ENCODE measurements at places on chromosomes 7 and 10.

- no peak for DNase-seq
Measured at GRCh38 chr10:88041243-88042159, 178.1 kb downstream of the PTEN start.

DNA sequence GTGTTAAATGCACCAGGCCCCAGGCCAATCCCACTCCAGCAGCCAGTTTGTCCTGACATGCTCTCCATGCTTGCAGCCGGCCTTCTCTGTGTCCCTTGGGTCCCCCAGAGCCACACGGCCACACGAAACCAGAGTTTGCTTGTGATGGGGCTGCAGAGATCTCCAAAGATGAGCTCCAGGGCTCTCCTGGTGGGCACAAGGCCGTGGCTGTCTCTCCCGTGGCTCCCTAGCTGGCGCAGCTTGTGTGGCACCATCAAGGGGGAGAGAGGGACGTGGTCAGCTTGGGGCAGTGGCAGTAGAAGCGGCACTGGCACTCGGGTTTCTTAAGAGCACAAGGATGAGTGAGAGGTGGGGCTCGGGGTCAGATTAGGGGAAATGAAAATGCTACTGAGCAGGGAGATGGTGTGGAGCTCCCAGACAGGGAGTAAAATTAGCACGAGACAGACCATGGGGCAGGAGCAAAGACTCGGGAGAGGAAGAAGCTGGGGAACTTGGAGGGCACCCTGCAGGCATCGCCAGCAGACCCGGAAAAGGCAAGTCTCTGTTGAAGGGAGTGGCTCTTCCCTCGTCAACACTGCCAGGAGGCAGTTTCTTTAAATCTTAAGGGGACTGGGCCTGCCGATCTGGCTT lies 572.5 kb upstream of the FOXK1 start:
- no peak for DNase-seq

DNA sequence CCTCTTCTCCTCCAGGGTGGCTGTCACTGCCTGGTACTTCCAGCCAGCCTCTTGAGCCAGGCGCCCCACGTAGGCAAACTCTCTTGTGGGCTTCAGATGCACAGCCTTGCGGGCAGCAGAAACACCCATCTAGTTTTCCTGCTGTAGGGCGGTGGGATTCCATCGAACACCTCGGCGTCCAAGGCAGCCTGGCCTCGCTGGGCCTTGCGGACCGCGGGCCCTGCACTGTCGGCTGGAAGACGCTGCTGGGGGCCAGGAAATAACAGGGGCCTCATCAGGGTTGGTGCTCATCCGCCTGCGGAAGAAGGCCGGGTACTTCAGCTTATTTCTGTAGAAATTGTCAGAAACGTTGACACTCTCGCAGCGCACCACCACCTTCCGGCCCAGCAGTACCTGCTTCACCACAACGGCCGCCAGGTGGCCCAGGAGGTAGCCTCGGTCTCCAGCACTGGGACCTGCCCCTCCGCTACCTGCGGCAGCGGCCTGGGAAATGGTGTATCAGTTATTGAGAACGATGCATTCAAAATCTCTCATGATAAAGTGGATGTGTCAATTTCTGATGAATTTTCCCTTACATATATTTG lies 61.1 kb downstream of the WDFY4 start:
- no peak for DNase-seq

DNA sequence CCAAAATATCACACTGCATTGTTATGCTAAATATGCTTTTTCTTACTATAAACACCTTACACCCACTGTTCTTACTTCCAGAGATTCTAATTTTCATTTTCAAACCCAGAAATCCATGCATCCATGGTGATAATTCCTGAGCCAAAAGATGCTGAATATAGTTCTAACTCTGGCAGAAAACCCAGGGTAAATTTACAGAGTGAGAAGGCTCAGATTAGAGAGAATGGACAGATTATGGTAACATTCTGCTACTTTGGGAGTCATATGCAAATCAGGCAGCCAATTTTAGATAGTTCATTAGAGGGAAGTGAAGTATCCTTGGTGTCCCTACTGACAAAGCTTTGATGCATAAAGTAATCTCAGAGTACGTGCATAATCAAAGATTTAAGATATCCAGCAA lies 15.4 kb upstream of the CTTNBP2 start:
- no peak for DNase-seq

GRCh38 chr10:78316451-78316931 lies 282.8 kb downstream of the RPS24 start:
- no peak for DNase-seq

GRCh38 chr7:32206987-32207386 lies 136.8 kb upstream of the PDE1C start:
- no peak for DNase-seq

- no peak for DNase-seq
Measured at GRCh38 chr7:116950889-116951351, 2.4 kb upstream of the ST7 start.

DNA sequence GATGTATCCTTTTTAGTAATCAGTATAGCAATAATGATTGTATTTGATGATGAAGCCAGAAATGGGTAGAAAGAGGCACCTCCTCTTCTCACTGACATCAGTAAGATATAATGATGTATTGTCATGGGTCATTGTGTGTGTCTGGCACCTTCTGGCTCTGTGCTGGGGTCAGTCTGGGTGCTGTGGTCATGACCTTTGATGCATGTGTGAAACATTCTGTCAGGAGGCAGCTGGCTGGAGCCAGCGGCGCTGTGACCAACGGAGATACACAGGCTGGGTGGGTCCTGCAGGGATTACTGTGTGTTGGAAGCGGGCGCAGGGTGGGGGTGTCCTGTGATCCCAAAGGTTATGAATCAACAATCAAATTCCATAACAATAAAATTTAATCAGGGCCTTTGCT lies 35.2 kb downstream of the EEPD1 start:
- DNase-seq = no peak

DNA sequence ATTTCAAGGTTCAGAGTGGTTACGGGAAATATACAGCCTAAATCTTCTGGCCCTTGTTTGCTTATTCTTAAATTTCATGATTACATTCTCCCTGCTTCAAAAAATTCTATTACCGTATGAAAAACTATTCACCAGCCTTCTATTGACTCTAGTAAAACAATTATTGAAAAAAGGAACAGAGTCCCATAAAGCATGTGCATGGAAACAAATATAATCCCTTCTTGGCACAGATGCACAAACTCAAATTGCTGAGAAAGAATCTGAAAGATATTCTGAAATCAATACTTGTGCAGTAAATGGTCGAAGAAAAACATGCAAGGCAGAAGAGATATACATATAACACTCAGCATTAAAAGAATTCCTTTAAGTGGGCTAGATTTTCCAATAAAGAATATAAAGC lies 83.6 kb downstream of the LRRN3 start:
- DNase-seq = no peak

GRCh38 chr10:32017044-32017443 lies 39.2 kb downstream of the KIF5B start:
- no peak for DNase-seq

- no peak for DNase-seq
Measured at GRCh38 chr10:120971671-120972070, 120.5 kb downstream of the WDR11 start.

DNA sequence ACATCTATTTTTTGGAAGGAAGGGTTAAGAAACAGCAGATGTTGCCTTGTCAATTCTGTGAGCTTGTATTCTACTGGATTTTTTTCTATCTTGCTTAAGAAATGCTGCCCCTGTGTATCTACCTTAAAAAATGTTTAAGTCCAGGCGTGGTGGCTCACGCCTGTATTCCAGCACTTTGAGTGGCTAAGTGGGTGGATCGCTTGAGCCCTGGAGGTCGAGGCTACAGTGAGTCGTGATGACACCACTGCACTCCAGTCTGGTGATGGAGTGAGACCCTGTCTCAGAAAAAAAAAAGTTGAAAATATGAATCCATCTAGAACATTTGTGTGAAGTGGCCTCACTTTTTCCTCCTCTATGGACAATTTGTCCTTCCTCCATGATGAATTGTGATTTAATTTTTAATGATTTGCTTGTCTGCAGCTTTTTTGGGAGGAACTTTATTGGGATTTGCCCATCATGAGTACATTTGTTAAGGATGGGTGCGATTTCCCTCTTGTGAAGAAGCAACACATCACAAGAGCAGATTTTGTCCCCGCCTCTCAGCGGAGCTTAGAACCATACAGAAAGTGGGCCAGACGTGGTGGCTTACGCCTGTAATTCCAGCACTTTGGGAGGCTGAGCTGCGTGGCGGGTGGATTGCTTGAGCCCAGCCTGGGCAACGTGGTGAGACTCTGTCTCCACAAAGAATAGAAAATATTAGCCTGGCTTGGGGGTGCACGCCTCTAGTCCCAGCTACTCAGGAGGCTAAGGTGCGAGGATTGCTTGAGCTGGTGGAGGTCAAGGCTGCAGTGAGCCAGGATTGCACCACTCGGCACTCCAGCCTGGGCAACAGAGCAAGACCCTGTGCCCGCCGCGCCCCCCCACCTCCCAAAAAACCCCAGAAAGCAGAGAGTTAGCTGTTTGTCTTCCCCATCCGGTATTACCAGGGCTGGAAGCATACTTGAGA lies 57.7 kb downstream of the DNAJB6 start:
- no peak for DNase-seq

GRCh38 chr7:25970356-25970755 lies 181.6 kb upstream of the NFE2L3 start:
- DNase-seq = no peak

- DNase-seq = no peak
Measured at GRCh38 chr7:17374654-17375053, 76.2 kb downstream of the AHR start.

DNA sequence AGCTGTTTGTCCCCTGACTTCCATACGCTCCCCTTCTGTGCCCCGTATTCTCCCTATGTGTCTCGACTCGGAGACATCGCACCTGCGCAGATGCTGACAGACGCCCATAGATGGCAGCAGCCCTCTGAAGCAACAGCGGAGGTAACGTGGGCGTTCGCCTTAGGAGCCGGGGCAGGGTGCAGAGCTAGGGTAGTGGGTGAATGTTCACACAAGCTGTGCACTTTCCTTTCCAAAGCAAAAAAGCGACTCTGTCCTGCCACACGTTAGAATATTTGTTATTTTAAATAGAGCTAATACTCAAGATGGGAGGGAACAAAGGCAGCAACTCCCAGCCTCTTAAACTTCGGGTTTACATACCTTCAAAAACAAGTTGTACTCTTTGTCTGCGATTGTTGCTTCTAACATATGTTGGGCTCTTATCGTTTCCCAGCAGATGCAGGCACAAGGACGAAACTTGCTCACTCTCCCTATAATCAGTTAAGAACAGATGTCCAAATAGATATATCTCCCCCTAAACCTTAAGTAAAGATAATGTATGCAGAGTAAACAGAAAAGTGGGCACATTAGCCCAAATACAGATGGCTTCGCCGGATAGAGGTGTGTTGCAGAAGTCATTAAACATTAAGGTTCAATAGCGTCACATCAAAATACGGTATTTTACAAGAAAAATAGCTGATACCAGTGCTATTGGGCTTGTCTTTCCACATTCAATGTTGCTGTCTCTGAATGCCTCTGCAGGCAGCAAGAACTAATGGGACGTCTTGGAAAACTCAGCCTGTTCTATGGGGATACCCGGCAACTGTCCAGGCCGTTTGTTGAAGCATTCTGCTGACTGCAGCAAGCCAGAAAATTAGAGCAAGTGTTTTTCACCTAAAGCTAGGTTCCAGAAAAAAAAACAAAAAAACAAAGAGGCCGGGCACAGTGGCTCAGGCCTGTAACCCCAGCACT lies 340.3 kb upstream of the PRKCQ start:
- no peak for DNase-seq

DNA sequence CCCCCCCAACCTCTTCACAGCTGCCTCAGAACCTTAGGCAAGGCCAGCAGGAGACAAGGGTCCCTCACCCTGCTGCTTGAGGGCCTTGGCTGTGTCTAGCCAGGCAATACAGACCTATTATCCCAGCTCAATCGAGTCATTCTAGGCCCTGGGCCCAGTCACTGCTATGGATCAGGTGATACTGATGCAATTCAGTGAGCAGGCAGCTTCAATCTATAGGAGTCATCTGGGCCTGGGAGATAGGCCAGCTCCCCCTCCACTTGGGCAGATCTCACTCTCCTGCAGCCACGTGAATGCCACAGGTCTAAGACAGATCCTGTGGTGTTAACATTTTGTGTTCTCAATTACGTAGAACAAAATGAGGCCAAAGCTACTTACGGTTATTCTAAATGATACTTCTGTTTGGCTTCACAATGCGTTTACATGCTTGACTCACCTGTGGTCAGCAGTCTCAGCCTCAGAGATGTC lies 68.0 kb upstream of the LRRC4 start:
- DNase-seq = no peak

DNA sequence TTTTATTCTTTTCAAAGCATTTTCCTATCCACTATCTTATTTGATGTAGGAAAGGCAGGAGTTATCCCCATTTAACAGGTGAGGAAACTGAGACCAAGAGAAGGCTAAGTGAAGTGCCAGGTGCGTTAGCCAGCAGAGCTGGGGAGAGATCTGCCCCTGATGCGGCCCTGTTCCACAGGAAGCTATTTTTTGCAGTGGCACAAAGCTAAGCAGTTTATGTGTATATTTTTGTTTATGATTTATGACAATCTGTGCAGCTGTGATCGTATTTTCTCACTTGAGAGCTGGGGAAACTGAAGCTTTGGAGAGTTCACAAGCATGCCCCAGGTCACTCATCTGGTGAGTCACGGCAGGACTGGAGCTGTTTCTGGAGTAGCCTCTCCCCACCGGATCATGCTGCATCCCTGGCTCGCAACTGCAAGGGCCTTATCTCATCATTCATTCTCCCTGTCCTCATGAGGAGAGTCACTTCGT lies 38.8 kb downstream of the SLC29A3 start:
- no peak for DNase-seq

- peak; percentile 34 for DNase-seq
Measured at GRCh38 chr7:99473315-99473596, 566 bp downstream of the ZNF789 start.

GRCh38 chr10:44426247-44427034 lies 41.5 kb upstream of the CXCL12 start:
- no peak for DNase-seq

DNA sequence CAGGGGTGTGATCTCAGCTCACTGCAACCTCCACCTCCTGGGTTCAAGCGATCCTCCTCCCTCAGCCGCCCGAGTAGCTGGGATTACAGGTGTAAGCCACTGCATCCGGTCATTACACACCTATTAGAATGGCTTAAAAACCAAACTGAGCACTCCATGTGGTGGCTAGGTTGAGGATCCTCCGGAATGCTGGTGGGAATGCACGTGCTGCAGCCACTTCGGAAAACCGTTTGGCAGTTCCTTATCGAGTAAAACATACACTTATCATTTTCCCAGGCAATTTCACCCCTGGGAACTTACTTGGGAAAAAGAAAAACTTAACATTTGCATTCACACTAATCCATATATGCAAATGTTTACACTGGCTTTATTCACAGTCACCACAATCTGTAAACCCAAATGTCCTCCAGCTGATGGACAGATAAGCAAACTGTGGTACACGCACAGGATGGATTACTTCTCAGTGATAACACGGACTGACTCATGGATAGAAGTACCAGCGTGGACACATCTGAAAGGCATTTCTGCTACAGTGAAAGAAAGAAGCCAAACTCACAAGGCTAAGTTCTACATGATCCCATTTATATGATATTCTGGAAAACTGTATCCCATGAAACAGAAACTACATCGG lies 20.4 kb downstream of the RFC2 start:
- peak; percentile 83 for DNase-seq
